Activated CD4-positive, alpha-beta memory T cell treated with anti-CD3 and anti-CD28 coated beads, Interleukin-2, amount 10 ng/mL, durations not matched to agents 7 days and 5 days (primary cell): ENCODE measurements at places on chromosomes 6 and 20. TPM values are rescaled to one million over a fixed set of nuclear protein-coding genes. Genes with fewer than 3 reads are reported as not detected.

DNA sequence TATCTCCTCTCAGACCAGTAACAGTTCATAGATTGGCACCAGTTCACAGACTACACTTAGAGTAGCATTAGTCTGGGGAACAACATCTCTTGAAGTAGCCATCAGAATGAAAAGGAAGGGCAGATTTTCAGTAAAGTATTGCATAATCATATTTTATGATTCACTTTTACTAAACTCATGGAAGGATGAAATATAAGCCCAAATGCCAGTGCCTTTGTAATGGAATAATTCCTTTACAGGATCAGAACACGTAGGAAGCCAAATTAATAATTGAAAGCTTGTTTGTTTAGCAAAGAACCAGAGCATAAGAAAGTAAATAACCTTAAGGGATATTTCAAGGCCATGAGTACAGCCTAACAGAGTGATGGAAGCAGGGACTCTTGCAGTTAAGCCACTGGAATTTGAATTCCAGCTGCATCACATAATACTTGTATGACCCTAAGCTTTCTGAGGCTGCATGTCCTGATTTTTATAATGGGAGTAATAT is 11.4 kb upstream of the LOC128125822 start:
- no peak for DNase-seq

DNA sequence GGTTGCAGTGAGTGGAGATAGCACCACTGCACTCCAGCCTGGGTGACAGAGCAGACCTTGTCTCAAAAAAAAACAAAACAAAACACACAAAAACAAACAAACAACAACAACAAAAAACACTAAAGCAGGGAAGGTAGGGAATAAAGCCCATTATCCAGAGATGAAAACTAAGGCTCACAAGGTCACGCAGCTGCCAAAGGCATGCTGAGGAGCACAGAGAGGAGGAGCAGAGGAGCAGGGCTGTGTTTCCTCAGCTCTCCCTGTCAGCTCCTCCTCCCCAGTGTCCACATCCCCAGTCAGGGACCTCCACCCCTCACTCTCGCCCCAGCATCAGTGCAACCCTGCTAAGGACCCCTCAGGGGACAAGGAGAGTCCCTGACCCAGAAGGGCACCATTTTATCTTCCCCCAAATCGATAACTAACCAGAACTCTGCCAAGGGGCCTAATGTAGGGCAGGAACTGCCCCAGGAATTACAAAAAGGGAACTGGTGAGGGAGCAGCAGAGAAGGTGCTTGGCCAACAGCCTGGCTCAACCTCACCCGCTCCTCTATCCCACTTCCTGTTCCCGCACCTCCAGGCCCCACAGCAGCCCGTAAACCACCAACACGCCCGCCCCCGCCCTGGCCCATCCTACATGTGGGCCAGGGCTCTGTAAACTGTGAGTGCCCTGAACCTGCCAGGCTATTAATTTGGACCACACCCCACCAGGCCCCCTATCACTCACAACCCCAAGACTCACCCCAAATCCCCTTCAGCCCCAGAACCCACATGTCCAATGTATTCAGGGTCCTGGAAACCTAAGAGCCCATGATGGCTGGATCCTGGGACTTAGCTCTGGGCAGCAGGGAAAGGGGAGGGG is 9.0 kb downstream of the TEAD3 start:
- DNase-seq, result no peak

DNA sequence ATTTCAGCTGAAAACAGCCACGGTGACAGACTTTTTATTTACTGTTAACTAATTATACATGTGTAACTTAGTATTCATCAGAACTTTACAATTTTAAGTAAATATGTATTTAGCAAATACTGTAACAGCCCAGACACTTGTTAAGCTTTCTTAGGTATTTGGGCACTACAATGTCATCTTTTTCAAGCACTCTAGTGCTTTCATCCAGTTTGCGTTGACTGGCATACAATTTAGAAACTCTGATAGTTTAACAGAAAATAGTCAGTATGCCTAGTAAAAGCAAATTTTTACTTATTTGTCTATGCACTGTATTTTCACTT is 10.6 kb downstream of the RBM39 start:
- DNase-seq, result no peak

DNA sequence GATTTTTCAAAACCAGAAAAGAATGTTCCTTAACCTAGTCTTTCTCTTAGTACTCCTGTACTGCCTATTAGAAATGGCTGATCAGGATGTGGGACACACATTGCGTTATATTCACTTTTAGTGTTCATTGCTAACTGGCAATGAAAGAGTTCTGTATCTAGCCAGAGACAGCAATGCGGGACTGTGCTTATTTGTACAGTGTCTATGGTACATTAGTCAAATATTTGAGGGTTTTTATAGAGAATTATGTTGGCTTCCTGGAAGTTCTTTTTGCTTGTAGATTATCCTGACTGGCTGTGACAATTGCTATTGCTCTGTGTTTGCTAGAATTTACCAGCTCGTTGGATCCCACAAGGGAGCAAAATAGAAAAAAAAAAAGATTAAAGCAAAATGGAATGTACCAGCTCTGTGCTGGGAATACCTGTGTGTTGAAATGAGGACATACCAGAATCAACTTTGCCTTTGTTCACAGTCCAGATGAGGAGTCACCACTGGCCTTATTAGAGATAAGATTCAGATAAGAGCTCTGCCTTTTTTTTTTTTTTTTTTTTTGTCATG is 22.4 kb upstream of the IFNGR1 start:
- DNase-seq, result no peak

SLC35F1 gene
- total RNA-seq, result 0.05 TPM
